ENCODE measurements at places on chromosomes 11 and 22. TPM values are rescaled to one million over a fixed set of nuclear protein-coding genes. Genes with fewer than 3 reads are reported as not detected.

The OR51B2 gene
- total RNA-seq, result not detected

GRCh38 chr22:18975434-18976196 lies 39.5 kb upstream of the PRODH start:
- peaks cover 2% of the 10 kb centered on the region for H3K4me1 ChIP-seq
- no peak for DNase-seq
- H3K36me3 ChIP-seq, result no peaks in the 10 kb centered on the region

- no peaks in the 10 kb centered on the region for H3K36me3 ChIP-seq
- no peak for DNase-seq
- no peaks in the 10 kb centered on the region for H3K27me3 ChIP-seq
- no peak overlapping the region for H3K4me3 ChIP-seq
These were observed 1078.0 kb downstream of the BRD1 start for GRCh38 chr22:48749555-48750227.

DNA sequence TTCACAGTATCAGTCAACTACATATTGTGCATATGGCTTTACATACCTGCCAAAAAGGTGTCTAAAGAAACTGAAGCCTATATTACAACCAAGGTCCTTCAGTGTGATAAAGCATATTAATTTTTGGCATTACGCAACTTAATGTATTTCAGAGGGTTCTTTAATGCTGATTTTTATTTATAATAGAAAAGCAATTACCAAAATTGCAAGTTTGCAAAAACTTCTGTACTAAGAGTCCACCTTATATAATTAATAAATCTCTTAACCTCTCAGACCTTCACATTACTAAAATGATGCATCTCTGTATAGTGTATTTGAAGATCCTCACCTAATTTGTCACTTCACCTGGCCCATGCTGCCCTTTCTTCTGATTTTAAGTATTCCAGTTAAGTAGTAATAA lies 128.6 kb downstream of the GUCY1A2 start:
- no peaks in the 10 kb centered on the region for H3K4me1 ChIP-seq
- DNase-seq, result no peak
- no peak overlapping the region for H3K27ac ChIP-seq
- H3K4me3 ChIP-seq, result no peak overlapping the region
- H3K36me3 ChIP-seq, result no peaks in the 10 kb centered on the region

The TEX12 gene
- 0.82 TPM for total RNA-seq

DNA sequence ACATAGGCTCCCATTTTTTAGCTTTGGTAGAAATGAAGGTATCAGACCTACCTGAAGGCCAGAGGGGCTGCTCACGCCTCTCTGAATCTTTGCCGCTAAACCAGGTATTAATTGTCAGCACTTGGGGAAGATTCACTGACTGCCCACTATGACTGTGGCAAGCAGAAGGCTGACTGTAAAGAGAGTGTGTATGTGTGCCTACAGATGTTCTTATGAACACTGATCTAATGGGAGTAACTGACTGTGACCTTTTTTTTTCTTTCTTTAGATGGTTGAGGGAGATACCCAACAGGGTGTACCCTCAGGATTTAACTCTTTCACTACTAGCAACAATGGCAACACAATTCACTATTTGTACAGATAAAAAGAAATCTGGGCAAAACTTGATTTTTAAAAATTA lies at the start of gene RAG2:
RAG2 (minus strand) TSS at position 186 of the 400 bp plus-strand sequence. CDS start 4,068 bp downstream, outside the sequence.
- H3K36me3 ChIP-seq, result no peaks in the 10 kb centered on the region
- H3K4me3 ChIP-seq, result no peak within 1 kb of the TSS

The TMEM191C gene
- total RNA-seq, result 3.2 TPM

- no peaks in the 10 kb centered on the region for H3K4me1 ChIP-seq
- no peak overlapping the region for H3K27ac ChIP-seq
- H3K4me3 ChIP-seq, result no peak overlapping the region
- peaks cover 13% of the 10 kb centered on the region for H3K27me3 ChIP-seq
- DNase-seq, result no peak
These were observed 34.9 kb downstream of the JRKL start for GRCh38 chr11:96424693-96425092.

The TBC1D22A gene
- 53.2 TPM for total RNA-seq

GRCh38 chr11:8326337-8326736 lies 62.7 kb upstream of the LMO1 start:
- no peaks in the 10 kb centered on the region for H3K27me3 ChIP-seq
- H3K4me3 ChIP-seq, result no peak overlapping the region
- peaks cover 5% of the 10 kb centered on the region for H3K4me1 ChIP-seq
- no peaks in the 10 kb centered on the region for H3K36me3 ChIP-seq

The NRIP3 gene
- 2.3 TPM for total RNA-seq

- H3K4me3 ChIP-seq, result no peak overlapping the region
- H3K27me3 ChIP-seq, result no peaks in the 10 kb centered on the region
- no peaks in the 10 kb centered on the region for H3K36me3 ChIP-seq
- no peak overlapping the region for H3K27ac ChIP-seq
- DNase-seq, result no peak
These were observed 244.9 kb upstream of the SYN3 start for GRCh38 chr22:33303099-33303498.

The BTBD18 gene
- total RNA-seq, result not detected

DNA sequence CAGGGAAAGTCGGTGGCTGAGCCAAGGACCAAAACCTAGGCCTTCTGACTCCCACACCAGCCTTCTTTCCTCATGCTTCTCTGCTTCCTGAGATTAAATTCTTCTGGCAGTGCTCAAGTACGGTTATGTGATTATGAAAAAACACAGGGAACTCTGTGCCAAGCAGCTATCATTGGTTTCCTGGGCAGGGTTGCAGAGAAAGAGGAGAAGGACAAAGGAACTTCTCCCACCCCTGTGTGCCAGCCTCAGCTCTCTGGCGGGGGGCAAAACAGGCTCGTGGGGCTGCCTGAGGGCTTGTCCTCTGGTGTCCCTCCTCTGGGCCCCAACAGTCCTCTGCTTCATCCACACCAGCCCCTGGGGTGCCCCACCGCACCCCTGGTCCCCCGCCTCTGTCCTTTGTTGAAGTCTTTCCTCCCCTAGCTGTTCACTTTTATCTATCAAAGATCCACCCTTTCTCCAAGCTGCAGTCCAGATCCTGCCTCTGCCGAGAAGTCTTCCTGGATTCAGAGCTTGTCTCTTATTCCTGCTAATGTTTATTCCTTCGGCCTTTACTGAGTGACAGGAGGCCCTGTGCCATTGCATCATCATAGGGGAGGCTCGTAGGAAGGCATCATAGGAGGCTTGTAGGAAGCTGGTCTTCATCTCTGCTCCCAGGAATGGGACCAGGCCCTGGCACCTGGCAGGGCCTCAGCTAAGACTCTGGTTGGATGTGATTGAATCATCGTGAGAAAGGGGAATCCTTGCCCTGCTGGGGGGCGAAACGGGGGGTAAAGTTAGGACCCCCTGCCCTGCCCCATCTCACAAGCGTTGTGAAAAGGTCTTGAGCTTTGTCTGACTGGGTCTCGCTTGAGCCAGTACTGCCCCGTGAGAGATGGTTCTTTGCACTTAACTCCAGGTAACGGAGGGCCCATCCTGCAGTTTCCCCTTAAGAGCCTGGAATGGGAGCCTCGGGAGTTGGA lies 11.5 kb upstream of the FTH1 start:
- no peaks in the 10 kb centered on the region for H3K36me3 ChIP-seq
- no peaks in the 10 kb centered on the region for H3K4me1 ChIP-seq
- no peaks in the 10 kb centered on the region for H3K27me3 ChIP-seq
- no peak for DNase-seq
- H3K4me3 ChIP-seq, result no peak overlapping the region
- H3K27ac ChIP-seq, result no peak overlapping the region

GRCh38 chr22:27757928-27758525 lies 43.5 kb downstream of the MN1 start:
- H3K4me3 ChIP-seq, result no peak overlapping the region
- no peaks in the 10 kb centered on the region for H3K27me3 ChIP-seq
- no peak for DNase-seq
- no peaks in the 10 kb centered on the region for H3K36me3 ChIP-seq
- H3K27ac ChIP-seq, result no peak overlapping the region

DNA sequence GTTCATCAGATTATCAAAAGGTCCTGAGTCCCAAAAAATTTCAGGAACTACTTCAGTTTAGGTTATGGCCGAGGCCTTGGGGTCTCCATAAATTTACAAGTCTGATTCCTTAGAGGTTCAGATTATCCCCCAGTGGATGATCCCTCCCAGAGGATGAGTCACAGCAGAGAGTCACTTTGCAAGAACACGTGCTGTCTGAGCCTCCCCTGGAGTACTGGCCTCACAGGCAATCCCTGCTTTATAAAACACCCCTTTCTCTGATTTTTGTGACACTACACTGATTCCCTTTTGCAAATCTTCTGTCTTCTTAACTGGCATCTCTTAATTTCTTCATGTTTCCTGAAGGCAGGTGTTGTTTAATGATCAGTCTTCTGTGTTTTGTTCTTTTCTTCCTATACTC lies 45.3 kb downstream of the CCDC34 start:
- no peak overlapping the region for H3K4me3 ChIP-seq
- no peaks in the 10 kb centered on the region for H3K4me1 ChIP-seq
- H3K27me3 ChIP-seq, result no peaks in the 10 kb centered on the region
- DNase-seq, result no peak
- no peaks in the 10 kb centered on the region for H3K36me3 ChIP-seq

The KRTAP5-1 gene
- total RNA-seq, result not detected

DNA sequence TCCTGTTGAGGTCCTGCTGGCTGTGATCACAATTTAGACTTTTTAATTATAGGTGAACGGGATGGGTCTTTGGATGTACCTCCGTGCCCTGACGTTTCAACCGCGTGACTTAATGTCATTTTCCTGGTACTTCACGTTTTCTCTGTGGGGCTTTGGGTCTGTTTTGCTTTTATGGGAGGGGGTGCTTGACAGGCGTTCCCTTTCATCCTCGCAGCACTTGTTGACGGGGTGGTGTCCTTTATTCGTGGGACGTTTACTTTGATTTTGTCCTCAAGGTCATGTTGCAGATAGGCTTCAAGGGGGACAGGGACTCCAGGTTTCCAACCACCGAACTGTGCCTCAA lies 994 bp downstream of the PPP6R3 start:
- H3K36me3 ChIP-seq, result no peaks in the 10 kb centered on the region
- peak overlapping the region; percentile 2 for H3K27ac ChIP-seq
- peak overlapping the region; percentile 60 for H3K4me3 ChIP-seq
- no peak for DNase-seq
- H3K4me1 ChIP-seq, result peaks cover 34% of the 10 kb centered on the region

The ATG2A gene
- 259 TPM for total RNA-seq

DNA sequence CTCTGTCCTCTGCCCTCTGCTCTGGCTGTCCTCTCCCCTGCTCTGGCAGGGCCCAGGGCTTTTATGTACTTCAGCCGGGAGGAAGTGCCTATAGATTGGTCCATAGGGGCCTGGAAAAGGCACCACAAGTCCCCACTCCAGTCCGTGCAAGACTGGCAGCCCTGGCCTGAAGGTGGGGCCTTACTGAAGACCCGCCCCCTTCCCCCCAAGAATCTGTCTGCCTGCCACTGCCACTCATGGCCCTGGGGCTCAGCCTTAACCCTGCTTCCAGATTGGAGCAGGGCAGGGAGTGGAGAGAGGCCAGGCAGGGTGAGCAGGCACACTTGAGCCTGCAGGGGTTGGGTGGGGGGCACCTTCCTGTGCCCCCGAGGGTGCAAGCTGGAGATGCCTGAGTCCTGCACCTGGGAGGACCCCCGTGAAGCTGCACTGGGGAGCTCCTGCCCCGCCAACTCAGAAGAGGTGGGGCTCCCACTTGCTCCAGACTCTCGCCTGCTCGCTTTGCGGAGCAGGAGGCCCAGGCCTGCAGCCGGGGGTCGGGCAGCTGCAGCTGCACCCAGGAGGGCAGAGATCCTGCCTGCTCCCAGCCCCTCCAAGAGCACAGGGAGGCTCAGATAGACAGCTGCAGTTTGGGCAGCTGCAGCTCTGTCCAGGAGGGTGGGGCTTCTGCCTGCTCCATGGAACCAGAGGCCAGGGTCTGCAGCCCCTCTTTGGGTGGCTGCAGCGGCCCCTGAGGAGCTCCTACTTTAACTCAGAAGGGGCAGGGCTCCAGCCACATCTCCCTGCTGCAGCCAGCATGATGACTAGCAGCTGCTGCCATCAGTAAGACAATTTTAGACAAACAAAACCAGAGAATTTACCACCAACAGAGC lies 51.0 kb upstream of the SC5D start:
- no peak for DNase-seq
- H3K4me3 ChIP-seq, result no peak overlapping the region
- no peaks in the 10 kb centered on the region for H3K27me3 ChIP-seq
- H3K27ac ChIP-seq, result no peak overlapping the region
- H3K36me3 ChIP-seq, result no peaks in the 10 kb centered on the region

- H3K27me3 ChIP-seq, result no peaks in the 10 kb centered on the region
- H3K36me3 ChIP-seq, result no peaks in the 10 kb centered on the region
- H3K27ac ChIP-seq, result no peak overlapping the region
- H3K4me3 ChIP-seq, result no peak overlapping the region
These were observed 29.2 kb downstream of the GUCY1A2 start for GRCh38 chr11:106989078-106989455.

The MAJIN gene
- total RNA-seq, result not detected

The PRG2 gene
- 1.2 TPM for total RNA-seq

DNA sequence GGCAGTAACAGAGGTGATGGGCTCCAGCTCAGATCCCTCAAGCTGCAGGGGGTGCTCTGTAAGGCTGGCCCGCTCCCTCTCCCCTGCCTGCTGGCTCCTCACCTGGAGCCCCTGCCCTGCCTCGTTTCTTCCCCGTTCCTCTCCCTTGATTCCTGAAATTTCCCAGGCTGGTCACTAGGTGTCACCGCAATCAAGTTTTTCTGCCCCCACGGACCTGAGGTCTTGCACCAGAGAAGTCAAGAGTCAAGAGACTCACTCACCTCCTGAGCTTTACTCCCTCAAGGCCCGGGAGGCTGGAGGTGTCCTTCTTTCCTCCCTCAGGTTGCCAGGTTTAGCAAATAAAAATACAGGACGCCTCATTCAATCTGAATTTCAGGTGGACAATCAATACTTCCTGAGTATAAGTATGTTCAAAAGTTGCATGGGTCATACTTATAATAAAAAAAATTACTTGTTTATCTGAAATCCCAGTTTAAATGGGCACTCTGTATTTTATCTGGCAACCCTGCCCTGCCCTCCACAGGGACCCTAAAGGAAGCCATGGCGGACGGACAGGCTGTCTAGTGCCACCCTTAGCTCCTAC lies 69.2 kb downstream of the SCUBE1 start:
- DNase-seq, result no peak
- peaks cover 9% of the 10 kb centered on the region for H3K4me1 ChIP-seq
- no peak overlapping the region for H3K4me3 ChIP-seq
- no peak overlapping the region for H3K27ac ChIP-seq

The ADORA2A gene
- 11.7 TPM for total RNA-seq

The CSTF3 gene
- 15.6 TPM for total RNA-seq

The OR2AG2 gene
- total RNA-seq, result not detected

The SMC1B gene
- 0.07 TPM for total RNA-seq

- no peaks in the 10 kb centered on the region for H3K36me3 ChIP-seq
- H3K27me3 ChIP-seq, result no peaks in the 10 kb centered on the region
- H3K4me3 ChIP-seq, result no peak overlapping the region
These were observed 6.4 kb downstream of the FAM83F start for GRCh38 chr22:40001106-40001505.

DNA sequence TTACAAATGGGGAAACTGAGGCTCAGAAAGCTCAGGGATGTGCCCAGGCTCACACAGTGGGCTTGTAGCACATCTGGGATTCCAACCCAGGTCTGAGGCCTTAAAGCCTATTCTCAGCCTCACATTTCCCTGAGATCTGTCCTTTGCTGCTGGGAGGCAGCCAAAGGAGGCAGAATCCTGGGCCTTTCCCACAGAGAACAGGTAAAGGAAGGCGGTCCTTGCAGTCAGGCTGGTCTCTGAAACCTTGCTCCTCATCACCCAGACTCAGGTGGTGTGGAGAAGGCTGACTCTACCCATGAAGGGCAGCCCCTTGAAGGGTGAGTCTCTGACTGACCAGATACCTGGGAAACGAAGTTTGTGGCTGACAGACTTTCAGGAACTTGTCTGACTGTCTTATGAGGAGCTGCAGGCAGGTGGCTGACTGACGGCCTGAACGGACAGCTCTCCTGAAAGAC lies 7.8 kb downstream of the SLCO2B1 start:
- H3K36me3 ChIP-seq, result no peaks in the 10 kb centered on the region
- DNase-seq, result no peak
- H3K27ac ChIP-seq, result no peak overlapping the region
- H3K27me3 ChIP-seq, result no peaks in the 10 kb centered on the region

Measured in natural killer cell (primary cell).